B cell (primary cell): ENCODE measurements at places on chromosomes 11 and 22. TPM values are rescaled to one million over a fixed set of nuclear protein-coding genes. Genes with fewer than 3 reads are reported as not detected.

DNA sequence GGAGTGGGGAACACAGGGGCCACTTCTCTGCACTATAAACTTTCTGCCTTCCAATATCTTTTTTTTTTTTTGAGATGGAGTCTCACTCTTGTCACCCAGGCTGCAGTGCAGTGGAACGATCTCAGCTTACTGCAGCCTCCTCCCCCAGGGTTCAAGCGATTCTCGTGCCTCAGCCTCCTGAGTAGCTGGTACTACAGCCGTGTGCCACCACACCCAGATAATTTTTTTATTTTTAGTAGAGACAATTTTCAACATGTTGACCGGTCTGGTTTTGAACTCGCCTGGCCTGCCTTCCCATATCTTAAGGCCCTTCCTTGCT, 1.7 kb downstream of the SLC3A2 start:
- DNase-seq: no peak
- H3K36me3 ChIP-seq: peaks cover 49% of the 10 kb centered on the region
- H3K4me1 ChIP-seq: peaks cover 25% of the 10 kb centered on the region
- no peak overlapping the region for H3K27ac ChIP-seq
- no peaks in the 10 kb centered on the region for H3K27me3 ChIP-seq

The C11orf87 gene
- not detected in 2 replicates for total RNA-seq

The OR10D3 gene
- not detected in 2 replicates for total RNA-seq

The STX3 gene
- total RNA-seq: 16.6 and 17.5 TPM in 2 replicates
